ENCODE measurements at places on chromosomes 12 and 14. TPM values are rescaled to one million over a fixed set of nuclear protein-coding genes. Genes with fewer than 3 reads are reported as not detected.

GRCh38 chr12:5503774-5504173 lies 71.9 kb downstream of the NTF3 start:
- DNase-seq: no peak

Gene RPS26
- polyA plus RNA-seq: 130 TPM

DNA sequence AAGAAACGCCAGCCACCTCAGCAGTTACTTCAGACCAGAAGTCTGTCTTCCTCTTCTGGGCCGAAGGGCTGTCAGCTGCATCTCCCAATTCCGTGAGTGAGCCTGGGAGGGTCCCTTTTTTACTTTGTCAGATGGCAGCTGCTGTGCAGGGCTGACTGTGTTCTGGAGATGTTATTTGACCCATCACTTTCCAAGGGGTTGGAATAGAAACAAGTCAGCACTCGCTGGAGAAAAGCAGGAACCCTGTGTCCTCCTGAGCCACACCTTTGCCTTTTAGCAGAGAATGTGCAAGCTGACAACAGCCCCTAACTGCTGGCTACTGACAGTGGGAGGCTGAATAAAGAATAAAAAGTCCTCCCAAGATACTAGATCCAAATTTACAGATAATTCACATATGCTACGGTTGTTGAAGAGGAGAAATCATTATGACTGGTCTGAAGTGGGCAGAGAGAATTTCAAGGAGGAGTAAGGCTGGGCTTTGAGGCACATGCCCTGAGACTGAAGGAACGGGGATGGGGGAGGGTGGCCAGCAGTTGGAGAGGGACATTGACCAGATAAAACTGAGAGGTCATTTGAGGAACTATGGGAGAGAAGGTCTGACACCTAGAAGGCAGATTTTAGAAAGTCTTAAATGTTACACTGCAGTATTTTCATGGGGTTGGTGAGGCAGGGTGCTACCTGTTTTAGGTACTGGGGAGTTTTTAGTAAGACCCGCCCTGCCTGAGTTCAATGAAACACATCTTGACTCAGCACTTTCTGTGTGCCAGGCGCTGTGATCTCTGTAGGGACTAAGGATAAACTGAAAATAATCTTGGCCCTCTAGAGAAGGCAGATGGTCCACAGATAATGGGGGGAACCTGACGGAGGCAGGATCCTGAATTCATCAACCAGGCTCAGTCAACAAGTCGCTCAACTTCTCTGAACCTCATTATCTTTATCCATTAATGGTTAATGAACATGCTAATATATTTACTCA lies 27.4 kb downstream of the FAM234B start:
- DNase-seq: no peak

Gene KRT86
- polyA plus RNA-seq: 0.21 TPM

- DNase-seq: no peak
Observed at GRCh38 chr12:122086641-122087285, 8.2 kb downstream of the MLXIP start.

DNA sequence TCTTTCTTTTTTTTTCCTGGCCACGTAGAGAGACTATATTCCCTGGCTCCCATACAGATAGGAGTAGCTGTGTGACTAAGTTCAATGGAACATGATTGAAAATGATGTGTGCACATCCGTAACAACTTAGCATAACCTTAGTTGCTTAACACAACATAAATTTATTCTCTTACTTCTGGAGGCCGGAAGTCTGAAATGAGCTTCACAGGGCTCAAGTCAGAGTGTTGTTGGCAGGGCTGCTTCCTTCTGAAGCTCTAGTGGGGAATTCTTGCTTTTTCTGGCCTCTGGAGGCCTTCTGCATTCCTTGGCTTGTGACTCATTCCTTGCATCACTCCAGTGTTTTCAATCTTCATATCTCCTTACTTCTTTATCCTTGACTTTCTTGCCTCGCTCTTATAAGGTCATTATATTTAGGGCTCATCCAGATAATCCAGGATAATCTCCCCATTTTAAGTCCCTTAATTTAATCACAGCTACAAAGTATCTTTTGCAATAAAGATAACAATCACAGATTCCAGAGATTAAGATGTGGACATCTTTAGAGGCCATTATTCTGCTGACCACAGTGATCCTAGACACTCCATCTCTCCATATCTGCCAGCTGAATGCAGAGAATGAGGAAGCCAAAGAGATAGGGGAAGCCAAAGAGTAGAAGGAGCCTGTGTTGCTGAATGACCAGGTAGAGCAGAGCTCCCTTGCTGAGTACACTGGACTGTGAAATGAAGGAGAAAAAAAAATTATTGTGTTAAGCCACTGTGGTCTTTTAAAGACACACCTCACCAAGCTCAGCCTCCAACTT lies 21.0 kb upstream of the SNX6 start:
- DNase-seq: no peak

Gene OR4E2
- polyA plus RNA-seq: not detected

DNA sequence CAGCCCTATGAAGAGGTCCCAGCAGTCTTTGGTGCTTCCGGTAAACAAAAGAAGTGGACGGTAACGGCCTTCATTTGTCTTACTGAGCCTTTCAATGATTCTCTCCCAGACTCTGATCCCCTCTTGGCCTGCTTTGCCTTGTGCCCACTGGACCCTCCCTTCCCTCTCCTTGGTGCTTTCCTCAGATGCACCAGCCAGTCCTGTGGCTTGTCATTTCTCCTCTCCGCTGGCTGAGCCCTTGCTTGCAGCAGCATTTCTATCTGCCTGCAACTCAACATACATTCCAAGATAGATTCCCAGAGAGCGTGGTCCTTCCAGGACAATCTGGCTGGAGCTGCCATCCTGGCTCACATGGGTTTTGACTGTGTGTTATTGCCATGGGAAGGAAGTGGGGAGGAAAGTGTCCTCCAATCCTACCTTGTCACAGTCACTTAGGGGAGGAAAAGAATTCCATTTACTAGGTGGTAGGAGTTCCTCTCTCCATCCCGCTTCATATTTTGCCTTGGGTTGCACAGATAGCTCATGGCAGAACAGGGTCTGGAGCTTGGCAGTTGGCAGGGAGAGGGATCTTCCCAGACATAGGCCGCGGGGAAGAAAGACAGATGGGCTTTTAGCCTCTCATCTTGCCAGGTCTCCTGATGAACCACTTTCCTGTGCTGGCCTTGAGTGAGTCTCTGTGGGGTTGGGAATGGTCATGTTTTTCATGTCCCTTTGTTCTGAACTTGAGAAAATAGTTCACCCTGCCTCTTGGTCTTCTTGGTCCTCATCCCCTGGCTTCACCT lies 92.8 kb upstream of the KCNA1 start:
- DNase-seq: no peak

DNA sequence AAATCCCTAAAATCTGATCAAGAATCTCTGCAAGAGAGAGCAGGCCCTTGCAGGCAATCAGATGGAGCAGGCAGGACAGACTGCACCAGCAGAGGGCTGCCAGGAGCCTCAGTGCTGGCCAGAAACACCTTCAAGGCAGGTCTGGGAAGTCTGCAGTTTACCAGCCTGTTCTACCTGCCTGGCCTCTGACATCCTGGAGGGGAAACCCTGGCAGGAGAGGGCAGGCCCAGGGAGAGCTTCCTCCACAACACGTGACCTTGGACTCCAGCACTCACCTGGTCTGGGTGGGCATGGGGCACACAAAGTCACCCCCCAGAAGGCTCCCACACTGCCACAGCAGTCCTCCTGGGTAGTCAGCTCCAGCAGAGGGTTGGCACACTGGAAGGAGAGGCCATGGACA lies 56.0 kb downstream of the ISCA2 start:
- DNase-seq: no peak

- DNase-seq: peak; percentile 41
Observed at GRCh38 chr14:52318826-52319645, 4.9 kb downstream of the PTGER2 start.

GRCh38 chr12:94500831-94501567 lies 41.3 kb upstream of the CEP83 start:
- no peak for DNase-seq

- no peak for DNase-seq
Observed at GRCh38 chr14:67396381-67396970, 15.5 kb downstream of the PLEK2 start.

DNA sequence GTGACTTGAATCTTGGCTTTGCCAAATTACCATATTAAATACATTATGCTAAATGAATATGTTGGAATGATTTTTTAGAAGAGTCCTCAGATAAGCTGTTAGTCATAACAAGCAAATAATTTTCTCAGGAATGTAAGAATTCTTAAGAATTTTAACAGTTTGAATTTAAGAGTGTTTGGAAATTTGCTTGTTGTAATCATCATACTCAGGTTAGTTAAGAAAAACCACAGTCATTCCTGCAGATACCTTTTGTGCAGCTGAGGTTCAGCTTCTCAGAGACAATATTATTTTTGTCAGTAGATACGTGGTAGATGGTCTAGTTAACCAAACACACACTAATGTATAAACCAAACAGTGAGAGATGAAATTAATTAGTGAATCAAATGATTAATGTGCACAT lies 8.9 kb downstream of the WNK1 start:
- no peak for DNase-seq

- DNase-seq: no peak
Observed at GRCh38 chr14:105882626-105883025, 356.2 kb downstream of the TMEM121 start.

DNA sequence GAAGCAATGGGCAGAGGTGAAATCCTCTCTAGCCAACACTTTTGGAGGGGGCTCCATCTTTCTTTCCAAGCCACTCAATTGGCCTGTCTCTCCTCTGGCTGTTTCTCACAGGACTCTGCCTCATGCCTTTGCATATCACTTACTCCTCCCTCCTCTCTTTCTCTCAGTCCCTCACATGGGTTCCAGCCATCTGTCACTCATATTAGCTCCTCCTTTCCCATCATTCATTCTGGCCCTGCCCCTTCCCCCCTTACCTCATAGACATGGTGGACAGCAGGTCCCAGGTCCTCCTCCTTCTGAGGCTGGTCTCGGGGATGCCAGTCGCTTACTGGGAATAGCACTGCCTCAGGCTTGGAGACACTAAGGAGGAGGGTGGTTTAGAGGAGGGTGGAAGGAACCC lies 16.6 kb upstream of the ZNF385A start:
- DNase-seq: no peak

DNA sequence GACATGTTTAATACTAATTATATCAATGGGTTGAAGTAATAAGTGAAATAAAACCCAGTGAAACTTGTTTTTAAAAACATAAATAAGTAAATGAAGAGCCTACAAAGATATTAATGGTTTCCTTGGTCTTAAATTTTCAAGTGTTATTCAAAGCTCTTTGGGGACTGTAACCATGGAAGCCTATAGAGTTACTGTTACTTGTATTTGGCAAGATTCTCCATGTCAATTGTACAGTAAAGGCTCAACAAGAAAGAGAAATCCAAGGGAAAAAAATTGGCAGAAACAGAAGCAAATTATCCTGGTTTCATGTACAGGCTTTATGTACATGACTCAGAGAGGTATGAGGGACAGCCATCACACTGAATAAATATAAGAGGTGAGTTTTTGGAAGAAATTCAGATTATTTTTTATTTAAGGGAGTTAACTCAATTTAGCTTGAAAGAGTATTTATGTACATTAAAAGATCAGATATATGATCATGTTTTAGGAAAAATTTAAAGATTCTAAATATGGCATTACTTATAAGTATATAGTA lies 151.1 kb upstream of the HMGA2 start:
- DNase-seq: no peak

Gene TAOK3
- polyA plus RNA-seq: 63.3 TPM

Gene DDN
- 0.56 TPM for polyA plus RNA-seq

DNA sequence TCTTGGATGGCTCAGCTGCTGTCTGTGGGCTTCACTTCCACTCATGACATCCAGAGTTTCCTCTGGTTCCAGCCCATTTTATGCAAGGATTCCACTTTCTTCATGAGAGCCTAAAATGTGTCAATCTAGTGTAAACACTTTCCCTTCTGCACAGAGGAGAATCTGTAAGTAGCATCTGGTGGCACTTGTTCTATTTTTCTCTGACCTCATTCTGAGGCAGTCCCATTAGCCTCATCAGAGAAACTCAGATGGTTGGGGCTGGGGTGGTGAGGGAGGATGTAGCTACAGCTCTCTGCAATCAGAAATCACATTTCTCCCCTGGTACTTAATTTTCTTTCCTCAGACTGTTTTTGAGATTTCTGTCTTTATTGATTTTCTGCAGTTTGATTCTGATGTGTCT lies 81.6 kb downstream of the PRMT8 start:
- no peak for DNase-seq

Gene TAS2R19
- 3.4 TPM for polyA plus RNA-seq

- DNase-seq: peak; percentile 88
Observed at GRCh38 chr12:120725659-120726509, at the start of gene ACADS. Gene ACADS, plus strand, starts transcription at chr12:120725826. Its CDS starts 60 bp downstream, at chr12:120725886.

GRCh38 chr12:84986586-84986985 lies 49.5 kb downstream of the TSPAN19 start:
- DNase-seq: peak; percentile 25

DNA sequence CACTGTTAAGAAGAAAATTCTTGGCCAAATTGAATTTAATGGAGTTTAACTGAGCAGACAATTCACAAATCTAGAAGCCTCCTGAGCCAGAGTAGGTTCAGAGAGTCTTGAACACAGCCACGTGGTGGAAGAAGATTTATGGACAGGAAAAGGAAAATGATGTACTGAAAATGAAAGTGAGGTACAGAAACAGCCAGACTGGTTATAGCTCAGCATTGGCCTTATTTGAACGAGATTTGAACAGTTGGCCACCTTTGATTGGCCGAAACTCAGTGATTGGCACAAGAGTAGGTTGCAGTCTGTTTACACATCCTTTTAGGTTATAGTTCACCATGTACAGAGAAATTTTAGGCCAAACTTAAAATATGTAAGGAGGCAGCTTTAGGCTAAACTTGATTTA lies 9.9 kb downstream of the OAS2 start:
- DNase-seq: no peak

DNA sequence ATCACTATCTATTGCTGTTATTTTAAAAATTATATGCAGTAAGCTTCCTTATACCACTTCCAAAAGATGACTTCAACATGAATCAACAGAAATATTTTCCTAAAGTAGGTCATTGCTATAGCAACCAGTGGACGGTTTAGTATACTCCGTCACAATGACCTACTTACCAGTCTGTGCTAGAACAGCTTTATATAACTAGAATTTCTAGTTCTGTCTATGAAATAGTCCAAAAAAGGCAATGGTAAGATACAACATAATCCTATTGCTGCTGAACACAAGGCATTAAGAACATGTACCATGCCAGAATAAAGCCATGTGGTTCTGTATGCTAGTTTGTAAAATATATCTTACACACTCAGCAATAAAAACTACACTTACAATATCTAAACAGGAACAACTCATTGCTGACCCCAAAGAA lies 40.7 kb upstream of the MTERF2 start:
- DNase-seq: peak; percentile 91

DNA sequence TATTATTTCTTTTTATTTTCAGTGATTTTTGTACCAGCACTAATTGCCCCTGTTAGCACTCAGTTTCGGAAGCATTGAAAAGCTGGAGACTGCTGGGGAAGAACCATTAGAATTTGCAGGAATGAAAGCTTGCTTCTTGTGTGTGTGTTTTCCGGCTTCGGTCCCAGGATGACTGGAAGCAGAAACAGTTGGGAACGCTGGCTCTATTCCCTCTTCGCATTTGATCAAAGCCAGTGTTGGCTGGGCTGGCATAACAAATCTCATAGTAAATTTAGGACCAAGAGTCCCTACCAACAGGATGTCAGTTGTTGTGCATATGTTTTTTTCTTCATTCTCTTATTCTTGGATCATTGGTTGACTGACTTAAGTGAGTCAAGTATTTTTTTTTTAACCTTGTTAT lies 53.6 kb upstream of the TRAF3 start:
- DNase-seq: no peak

Gene EAPP
- 48.1 TPM for polyA plus RNA-seq

GRCh38 chr12:52517888-52518287 lies 2.3 kb downstream of the KRT5 start:
- no peak for DNase-seq

- DNase-seq: no peak
Observed at GRCh38 chr14:88191605-88192004, 131.5 kb downstream of the KCNK10 start.
